ENCODE measurements at places on chromosomes 7 and 10. TPM values are rescaled to one million over a fixed set of nuclear protein-coding genes. Genes with fewer than 3 reads are reported as not detected.

DNA sequence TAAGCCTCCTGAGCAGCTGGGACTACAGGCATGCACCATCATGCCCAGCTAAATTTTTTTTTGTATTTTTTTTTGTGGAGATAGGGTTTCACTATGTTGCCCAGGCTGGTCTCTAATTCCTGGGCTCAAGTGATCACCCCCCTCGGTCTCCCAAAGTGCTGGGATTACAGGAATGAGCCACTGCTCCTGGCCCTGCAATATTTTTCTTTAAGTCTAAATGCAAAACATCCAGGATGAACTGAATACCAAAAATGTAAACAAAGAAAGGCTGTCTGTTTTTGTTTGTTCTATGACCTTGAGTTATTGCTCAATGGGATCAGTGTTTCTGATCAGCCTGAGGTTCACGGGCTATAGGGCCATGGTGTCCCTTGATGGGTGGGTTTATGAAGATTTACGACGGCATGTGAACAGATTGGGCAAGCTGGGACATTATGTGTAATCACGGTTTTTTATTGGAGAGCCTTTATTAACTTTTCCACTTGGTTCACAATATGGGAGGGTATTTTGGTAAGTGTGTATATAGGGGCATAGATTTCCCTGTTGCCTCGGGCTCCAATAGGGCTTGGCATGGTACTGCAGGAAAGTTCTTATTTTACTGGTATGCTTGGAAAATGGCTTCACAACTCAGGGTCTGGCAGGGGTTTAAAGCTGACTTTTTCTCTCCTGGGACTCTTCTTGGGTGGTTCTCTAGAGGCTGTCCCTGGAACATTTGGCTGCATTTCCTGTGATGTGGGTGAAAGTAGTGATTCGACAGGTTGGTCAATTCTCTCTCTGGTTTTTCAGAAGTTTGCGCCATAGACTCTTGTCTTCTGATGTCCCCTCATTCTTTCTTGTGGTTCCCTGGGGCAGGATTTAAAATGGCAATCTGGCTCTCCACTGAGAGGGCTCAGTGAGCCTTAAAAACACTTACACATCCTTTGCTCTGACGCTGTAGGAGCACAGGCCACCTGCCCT lies 41.6 kb downstream of the MRPS33 start:
- no peaks in the 10 kb centered on the region for H3K36me3 ChIP-seq
- H3K4me3 ChIP-seq, result no peak overlapping the region
- H3K27ac ChIP-seq, result no peak overlapping the region
- H3K27me3 ChIP-seq, result no peaks in the 10 kb centered on the region

Gene ASAH2B
- polyA plus RNA-seq, result 9.1 TPM

Gene PLPP4
- 0.76 TPM for polyA plus RNA-seq

- H3K36me3 ChIP-seq, result peaks cover 5% of the 10 kb centered on the region
- no peak for DNase-seq
- H3K4me3 ChIP-seq, result peak overlapping the region; percentile 69
- H3K27me3 ChIP-seq, result no peaks in the 10 kb centered on the region
These were observed 1.3 kb downstream of the CYTH3 start for GRCh38 chr7:6271060-6271658.

DNA sequence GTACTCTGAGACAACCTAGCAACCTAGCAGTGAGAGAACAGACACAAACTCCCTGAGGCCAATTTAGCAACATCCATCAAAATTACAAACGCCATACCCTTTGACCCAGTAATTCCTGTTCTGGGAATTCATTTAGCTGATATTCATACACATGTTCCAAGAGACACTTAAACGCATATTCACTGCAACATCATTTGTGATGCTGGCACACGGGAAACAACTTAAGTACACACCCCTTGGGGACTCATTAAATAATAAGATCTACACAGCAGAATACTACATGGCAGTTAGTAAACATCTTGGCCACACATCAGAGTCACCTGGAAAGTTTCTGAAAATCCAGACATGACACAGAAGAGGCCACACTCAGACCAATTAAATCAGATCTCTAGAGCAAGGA lies 17.6 kb downstream of the NUDCD3 start:
- no peak for DNase-seq
- no peaks in the 10 kb centered on the region for H3K27me3 ChIP-seq
